T-helper 2 cell treated with Interferon-gamma antibody and Interleukin-4, amounts not matched to agents 5 μg/mL and 100 μg/mL, for 36 hours (primary cell): ENCODE measurements at places on chromosomes 4 and X.

DNA sequence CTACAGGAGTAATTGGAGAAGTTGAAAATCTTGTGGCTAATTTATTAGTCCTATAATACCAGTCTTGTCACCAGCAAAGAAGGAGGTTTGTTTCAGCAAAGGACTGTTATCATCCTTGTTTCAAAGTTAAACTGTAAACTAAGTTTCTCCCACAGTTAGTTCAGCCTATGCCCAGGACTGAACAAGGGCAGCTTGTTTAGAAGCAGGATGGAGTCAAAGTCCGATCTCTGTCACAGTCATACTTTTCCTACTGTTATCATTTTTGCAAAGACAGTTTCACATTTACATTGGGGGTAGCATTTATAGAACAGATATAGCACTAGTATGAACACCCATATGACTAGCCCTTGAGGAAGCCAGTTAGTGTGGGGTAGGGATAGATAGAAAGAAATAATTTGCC lies 46.4 kb downstream of the AKAP4 start:
- DNase-seq = no peak

GRCh38 chrX:26309262-26309661 lies 93.3 kb downstream of the MAGEB5 start:
- no peak for DNase-seq

- DNase-seq = no peak
These were observed 38.1 kb upstream of the ANXA3 start for GRCh38 chr4:78513411-78513975.

DNA sequence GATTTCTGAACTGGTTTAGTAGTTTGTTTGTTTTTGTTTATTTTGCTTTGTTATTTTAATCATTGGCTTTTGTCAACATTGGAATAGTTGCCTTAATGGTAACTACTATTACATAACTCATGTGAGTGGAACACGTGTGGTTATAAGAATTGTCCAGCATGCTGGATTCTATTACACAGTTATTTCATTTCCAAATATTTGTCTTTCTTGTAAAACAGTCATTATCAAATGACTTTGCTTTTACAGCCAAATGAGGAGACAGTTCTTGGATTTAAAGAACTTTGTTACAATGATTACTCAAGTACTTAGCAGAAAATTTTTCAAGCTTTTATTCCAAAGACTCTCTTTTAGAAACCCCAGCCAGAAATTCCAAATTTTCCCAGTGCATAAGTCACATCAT lies 516.1 kb upstream of the MAGEB2 start:
- no peak for DNase-seq

DNA sequence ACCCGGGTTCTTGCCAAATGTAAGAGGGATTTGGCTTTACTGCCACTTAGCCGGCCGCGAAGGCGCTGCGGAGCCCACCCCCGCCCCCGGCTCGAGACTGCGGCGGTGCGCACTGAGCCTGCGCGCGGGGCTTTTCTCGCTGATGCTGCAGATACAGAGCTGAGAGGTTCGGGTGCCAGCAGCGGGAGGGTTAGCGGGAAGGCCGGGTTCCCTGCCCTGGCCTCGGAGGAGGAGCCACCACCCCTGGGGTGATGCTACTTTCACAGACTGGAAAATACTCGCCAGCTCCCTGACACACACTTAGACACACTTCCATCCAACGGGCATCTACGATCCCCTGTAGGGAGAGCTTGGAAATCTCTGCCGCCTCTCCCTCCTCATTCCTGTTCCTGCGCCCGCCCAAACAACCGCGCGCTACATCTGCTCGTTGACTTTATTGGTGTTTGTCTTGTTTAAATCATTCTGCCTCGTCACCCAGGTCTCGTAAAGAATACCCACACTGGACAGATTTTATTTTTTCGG lies 2.1 kb upstream of the PCDH7 start:
- DNase-seq = no peak

DNA sequence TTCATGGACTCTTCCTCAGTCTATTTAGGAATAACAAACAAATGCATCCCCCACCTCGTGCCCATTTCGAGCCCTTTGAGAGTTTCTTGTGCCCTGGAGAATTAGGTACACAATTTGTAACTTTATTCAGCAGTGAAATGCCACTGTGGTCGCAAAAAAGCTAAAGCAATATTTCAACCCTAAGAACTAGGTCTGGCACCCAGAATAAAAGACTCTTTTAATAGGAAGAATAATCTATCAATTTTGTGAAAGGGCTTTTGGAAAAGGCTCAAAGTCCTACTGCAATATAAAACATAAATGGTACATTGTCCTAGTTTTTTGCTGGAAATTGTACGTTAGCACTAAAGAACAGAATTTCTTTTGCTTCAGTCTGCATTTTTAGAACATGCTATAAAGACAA lies 304.6 kb upstream of the TENM3 start:
- no peak for DNase-seq

DNA sequence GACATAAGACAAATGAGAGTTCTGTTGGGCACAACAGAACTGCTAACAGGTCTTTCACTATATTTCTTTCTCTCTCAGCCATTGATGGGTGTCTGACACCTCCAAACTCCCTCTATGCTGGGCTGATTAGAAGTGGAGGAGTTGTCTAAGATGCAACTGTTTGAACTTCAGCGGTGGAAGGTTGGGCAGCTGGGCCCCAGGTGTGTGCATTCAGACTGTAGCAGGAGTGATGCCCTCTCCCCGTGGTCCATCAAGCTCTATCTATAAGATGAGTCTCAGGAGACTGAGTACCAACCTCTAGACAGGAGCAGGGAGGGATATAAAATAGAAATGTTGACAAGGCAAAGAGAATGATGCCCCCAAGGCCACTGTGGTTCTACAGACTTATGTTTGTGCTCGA lies 28.2 kb upstream of the CHRNA9 start:
- no peak for DNase-seq

- no peak for DNase-seq
These were observed 241.4 kb upstream of the RPS6KA3 start for GRCh38 chrX:20507901-20508620.

DNA sequence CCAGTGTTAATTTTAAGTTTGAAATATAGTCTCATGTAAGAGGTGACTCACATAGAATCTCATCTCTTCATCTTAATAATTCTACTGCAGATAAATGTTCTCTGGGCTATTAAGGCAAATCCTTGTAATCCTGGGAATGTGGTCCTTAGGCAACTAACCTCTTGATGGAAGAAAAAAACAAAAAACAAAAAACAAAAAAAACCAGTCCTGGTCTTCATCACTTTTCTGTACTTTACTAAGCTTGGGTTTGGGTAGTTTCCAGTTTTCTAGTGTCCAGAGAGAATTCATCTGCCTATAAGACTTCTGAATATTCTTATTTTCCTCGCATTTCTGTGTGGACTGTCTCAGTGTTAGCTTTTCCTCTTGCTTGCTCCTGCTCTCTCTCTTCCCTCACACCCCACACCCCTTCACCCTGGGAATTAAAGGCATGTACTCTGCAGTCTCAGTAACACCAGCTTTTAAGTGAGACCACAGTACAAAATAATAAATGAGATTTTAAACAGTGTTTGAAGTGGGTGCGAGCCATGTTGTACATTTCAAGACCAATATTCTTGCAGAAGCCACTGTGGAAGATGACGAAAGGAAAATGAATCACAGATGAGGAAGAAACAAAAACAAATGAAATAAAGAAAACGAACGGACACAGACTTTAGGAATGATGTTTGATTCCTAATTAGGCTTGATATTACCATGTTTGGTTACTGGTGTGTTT lies 51.7 kb downstream of the HAND2 start:
- no peak for DNase-seq

DNA sequence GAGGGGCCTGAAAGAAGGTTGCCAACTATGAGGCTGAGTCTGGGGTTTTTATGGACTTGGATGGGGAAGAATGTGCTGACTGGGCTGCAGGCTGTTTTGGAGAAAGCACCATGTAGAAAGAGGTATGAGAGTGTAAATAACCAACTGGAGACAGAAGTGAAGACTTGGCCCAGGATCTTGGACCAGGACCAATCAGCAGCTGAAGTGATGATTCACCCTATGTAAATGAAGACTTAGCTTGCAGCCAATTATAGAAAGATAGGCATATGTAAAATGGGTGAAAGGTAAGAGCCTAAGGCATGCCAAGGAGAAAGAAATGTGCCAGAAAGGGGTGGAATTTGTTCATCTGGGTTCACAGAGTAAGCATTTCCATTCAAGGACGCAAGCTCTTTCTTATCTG lies 856.7 kb upstream of the PRKX start:
- DNase-seq = no peak

DNA sequence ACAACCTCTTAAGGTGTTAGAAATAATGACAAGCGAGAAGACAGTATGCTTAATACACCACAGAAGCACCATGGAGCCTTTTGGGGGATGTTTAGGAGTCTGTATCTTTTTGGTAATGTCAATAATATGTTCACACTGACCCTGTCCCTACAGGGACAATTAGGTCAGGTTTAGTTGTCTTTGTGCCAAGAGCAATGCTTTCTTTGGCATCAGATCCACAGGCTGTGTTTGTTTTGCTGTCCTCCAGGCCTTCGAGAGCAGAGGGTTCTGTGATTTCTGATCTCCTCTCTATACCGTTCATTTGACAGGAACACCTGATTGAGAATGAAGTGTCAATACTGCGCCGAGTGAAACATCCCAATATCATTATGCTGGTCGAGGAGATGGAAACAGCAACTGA lies 153.8 kb downstream of the DCLK2 start:
- DNase-seq = no peak
